ENCODE measurements at places on chromosomes 16 and 17.

DNA sequence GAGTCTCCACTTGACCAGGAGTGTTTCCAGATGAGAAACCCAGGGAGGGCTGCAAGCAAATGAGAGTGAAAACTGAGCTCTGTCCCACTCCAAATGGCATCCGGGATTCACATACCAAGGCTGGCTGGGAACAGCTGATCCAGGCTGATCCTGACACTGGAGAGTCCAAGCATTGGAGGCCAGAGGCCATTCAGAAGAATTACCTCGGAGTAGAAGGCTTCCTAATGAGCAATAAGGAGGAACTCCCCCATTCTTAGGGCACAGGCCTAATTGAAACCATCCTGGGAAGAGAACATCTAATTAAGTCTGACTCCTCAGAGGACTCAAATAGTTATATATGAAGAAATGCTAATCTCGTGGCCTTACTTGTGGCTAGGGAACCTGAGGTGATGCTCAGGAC, 142.8 kb downstream of the PRKCA start:
- DNase-seq: peak; percentile 72

- no peak for DNase-seq
Measured at GRCh38 chr17:52383493-52384100, 225.1 kb upstream of the CA10 start.

GRCh38 chr17:15648386-15648785, 28.9 kb upstream of the FBXW10B start:
- no peak for DNase-seq

- DNase-seq: no peak
Measured at GRCh38 chr16:47016700-47017133, 43.2 kb upstream of the DNAJA2 start.

DNA sequence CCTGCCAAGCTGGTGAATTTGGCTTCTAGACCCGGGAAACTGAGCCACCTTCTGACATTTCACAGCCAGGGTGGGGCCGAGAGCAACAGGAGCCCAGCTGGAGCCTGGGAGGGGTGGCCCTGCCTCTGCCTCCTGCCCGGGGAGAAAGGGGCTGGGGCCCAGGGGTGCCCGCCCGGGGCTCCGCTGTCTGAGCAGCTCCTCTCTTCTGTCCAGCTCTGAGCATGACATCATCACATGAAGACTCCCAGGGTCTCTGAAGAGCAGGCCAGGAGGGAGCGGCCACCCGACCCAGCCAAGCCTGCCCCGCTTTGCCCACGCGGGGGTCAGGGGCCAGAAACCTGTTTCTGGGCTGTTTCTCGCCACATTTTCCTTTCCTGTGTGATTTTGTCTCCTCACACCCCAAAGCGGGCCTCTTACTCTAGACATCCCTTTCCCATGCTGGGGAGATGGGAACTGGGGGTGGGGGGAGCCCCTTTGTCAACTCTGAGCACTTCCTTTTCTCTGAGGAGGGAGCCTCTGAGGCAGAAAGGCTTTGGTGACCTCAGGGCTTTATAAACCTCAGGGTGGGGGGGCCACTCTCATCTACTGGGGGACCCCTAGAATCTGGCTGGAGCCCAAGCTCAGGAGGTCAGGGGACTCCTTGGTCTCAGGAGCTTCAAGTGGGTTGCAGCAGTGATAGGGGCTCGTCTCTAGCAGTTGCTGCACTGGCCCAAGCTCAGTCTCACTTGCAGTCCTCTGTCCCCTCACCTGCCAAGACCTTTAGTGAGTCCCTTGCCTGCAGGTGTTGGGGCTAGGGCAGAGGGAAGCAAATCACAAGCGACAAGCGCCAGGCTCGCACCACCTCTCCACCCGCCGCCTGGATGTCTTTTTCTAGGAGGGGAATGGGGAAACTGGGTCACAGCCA, 7.6 kb downstream of the UBALD2 start:
- no peak for DNase-seq

GRCh38 chr17:12928736-12929135, 89.1 kb downstream of the ELAC2 start:
- no peak for DNase-seq

GRCh38 chr16:81680444-81681275, 98.4 kb upstream of the PLCG2 start:
- DNase-seq: no peak

All from AG09319 (cell line).